ENCODE measurements at places on chromosomes 11 and 22.

- DNase-seq: no peak
These were observed 37.8 kb downstream of the DLG2 start for GRCh38 chr11:85589373-85589772.

GRCh38 chr11:21411104-21411503, 741.7 kb downstream of the NELL1 start:
- DNase-seq: no peak

DNA sequence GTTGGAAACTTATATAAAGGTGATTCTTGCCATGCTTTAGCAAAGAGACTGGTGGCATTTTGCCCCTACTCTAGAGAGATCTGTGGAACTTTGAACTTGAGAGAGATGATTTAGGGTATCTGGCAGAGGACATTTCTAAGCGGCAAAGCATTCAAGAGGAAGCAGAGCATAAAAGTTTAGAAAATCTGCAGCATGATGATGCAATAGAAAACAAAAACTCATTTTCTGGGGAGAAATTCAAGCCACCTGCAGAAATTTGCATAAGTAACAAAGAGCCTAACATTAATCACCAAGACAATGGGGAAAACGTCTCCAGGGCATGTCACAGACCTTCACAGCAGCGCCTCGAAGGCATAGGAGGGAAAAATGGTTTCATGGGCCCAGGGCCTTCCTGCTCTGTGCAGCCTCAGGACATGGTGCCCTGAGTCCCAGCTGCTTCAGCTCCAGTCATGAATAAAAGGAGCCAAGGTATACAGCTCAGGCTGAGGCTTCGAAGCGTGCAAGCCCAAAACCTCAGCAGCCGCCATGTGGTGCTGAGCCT, 83.4 kb downstream of the MRTFA start:
- DNase-seq: no peak

DNA sequence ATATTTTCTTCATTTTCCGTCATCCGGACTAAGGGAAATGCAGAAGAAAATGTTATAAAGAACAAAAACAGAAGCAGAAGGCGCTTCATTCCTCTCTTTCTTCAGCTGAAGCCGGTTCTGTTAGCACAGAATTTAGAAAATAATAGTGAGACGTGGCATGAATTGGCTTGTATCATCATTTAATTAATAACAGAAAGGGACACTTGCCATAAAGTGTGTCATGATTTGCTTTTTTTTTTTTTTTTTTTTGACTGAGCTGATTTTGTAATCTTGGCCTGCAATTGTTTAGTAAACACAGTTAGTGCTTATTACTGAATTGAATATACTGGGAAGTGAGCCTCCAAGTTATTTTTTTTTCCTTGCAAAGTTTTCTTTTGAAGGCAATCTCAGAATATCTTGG, at the start of gene MMP27:
Gene MMP27 (minus strand): TSS at position 144 of the 400 bp plus-strand sequence. CDS start 55 bp downstream, at position 89.
- DNase-seq: no peak

GRCh38 chr11:104067534-104067933, 31.1 kb downstream of the DDI1 start:
- DNase-seq: no peak

DNA sequence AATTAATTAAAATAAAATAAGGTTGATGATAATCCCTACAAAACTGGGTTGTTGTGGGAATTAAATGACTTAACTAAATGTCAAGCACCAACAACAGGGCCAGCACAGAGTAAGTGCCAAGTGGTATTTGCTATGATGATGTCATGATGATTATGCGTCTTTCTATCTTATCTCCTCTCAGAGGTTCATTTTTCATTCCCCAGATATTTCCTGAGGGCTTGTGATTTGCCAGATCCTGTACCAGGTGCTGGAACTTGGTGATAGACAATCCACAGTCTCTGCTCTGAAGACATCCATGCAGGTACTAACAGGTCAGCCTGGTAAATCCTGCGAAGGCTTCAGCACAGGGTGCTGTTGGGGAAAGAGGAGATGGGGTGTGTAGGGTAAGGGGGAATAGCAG, 8.1 kb upstream of the MYH9 start:
- no peak for DNase-seq

DNA sequence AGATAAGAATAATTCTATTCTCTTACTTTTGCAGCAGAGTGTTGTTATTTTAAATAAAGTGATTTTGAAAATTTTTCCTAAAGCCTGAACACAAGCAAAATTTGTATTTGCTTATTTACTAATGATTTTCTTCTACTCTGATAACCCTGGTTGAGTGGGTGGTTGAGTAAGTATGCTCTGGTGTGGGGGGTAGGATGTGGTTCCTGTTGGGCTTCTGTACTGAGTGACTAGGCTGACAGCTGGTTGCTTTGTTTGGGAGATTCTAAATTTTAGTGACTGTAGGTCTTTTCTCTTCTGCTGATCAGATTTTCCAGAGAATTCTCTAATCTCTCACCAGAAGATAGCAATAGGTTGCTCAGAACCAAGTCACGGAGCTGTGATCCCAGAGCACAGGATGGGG, 61.6 kb downstream of the METTL15 start:
- DNase-seq: no peak

GRCh38 chr11:66083767-66084166, 13.7 kb downstream of the PACS1 start:
- no peak for DNase-seq

Data from stimulated activated CD4-positive, alpha-beta T cell treated with anti-CD3 and anti-CD28 coated beads, Interleukin-1b, Interleukin-23, amount 100 ng/mL, for 1 hour (primary cell).